Stimulated activated naive CD8-positive, alpha-beta T cell treated with anti-CD3 and anti-CD28 coated beads, Interleukin-15, amount 100 ng/mL, for 72 hours (primary cell): ENCODE measurements at places on chromosomes 1 and 21.

DNA sequence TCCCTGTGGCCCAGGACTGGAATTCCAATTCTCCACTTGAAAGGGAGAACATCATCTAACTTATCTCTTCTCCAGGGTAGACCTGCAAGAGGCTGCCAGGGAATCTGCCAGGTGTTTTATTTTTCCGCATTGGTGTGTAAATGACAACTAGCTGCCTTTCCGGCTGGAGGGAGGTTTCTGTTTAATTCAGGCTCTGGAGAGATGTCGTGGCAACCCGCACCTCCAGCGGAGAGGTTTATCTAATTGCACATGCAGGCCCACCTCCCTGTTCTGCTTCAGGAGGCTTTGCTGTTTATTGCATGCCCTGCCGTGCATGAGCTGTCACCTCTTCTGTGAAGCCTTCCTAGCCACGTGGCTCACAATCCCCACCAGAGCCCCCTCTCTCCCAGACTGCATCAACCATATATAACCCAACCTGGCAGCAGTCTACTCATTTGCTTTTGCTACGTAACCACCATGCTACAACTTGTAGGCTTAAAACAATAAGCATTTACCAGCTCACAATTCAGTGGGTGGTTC, 151.6 kb downstream of the C1orf94 start:
- no peak for DNase-seq

- DNase-seq: no peak
Observed at GRCh38 chr1:153795330-153795837, 20.2 kb downstream of the SLC27A3 start.

DNA sequence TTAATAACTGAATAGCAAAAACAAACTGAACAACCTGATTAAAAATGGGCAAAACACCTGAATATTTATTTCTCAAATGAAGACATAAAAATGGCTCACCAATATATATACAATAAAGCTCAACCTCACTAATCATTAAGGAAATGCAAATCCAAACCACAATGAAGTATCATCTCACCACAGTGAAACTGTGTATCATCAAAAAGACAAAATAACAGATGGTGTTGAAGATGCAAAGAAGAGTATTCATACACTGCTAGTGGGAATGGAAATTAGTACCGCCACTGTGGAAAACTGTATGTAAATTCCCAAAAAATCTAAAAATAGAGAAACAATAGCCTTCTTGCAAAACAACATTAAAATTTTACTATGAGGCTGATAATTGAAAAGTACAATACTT, 1660.1 kb upstream of the B3GALT2 start:
- DNase-seq: no peak

- no peak for DNase-seq
Observed at GRCh38 chr1:172343240-172344160, 77.0 kb upstream of the C1orf105 start.

- DNase-seq: no peak
Observed at GRCh38 chr1:16205334-16205671, 7.1 kb downstream of the ARHGEF19 start.
